ENCODE measurements at places on chromosomes 12 and 14. TPM values are rescaled to one million over a fixed set of nuclear protein-coding genes. Genes with fewer than 3 reads are reported as not detected.
A peak's percentile ranks its signal among the peaks of the same experiment; 100 is the strongest.

DNA sequence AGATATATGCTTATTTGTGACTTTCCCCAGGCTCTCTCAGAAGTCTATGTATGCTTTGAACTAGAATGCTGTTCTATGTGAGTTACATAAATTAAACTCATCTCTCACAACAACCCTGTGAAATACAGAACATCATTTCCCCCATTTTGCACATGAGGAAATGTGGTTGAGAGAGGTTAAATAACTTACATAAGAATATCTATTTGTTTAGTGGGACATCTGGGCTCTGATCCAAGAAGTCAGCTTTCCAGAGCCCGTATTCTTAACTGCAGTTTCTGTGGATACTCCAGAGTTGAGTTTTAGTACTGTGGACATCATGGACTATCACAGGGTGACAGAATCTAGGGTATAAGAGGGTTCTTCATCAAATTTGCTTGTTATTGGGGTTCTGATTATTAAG lies 242.5 kb upstream of the ARHGAP5 start:
- no peak for DNase-seq

GRCh38 chr12:47079981-47080724 lies 394 bp upstream of the AMIGO2 start:
- DNase-seq, result peak; percentile 53

GRCh38 chr12:117145597-117146154 lies 44.6 kb downstream of the FBXO21 start:
- no peak for DNase-seq

DNA sequence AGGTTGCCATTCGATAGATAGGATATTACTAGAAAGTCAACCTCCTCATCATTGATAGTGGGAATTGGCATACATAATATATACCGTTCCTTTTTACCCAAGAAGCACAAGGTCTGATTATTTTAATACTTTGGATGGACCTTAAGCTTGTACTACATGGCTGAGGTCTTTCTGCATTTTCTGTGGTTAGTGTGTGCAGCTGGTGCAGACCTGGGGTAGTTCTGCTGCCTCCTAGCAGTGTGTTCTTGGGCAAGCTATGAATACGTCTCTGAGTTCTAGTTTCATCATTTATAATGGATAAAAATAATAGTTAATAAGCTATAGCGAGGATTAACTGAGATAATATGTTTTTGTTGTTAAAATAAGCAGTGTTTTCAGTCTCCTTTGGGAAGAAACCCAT lies 2.2 kb downstream of the ZDHHC17 start:
- no peak for DNase-seq

GRCh38 chr12:52291267-52291935 lies at the start of gene KRT81:
TSS of gene KRT81 (minus strand) at chr12:52291534. CDS start at chr12:52291465, 69 bp downstream.
- no peak for DNase-seq

The EIF2B2 gene
- 31.7 TPM for total RNA-seq

DNA sequence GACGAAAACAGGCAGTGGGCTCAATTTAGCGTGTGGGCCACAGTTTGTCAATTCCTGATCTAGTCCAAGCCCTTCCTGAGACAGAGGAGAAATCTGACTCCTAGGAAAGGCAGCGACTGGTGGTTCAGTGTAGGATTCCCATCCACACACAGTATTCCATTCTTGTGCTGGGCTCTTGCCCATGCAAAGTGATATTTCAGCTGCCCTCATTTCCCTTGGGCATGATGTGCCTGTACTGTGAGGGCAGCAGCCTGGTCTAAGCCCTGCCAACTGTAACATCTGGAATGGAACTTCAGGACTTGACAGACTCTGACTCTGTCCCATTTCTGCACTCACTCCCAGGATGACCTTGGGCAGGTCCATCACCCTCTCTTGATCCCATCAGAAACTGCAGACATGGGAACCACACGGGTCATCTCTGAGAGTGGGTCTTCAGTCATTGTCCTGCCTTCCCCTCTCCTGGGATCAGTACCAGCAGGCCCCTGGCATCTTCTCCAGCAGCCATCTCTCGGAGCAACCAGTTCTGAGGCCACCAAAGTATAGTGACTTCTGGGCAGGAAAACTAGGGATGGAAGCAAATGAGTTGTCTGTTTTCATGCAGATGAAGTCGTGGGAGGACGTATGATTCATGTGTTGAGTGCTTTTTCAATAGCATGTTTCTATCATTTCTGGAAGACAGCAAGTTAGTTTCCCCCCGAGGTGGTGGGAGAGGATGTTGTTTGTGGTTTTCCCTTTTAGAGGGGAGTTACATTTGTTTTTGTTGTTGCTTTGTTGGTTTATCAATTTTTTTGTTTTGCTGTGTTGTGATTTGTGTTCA lies 54.2 kb upstream of the BCL2L14 start:
- DNase-seq, result no peak

DNA sequence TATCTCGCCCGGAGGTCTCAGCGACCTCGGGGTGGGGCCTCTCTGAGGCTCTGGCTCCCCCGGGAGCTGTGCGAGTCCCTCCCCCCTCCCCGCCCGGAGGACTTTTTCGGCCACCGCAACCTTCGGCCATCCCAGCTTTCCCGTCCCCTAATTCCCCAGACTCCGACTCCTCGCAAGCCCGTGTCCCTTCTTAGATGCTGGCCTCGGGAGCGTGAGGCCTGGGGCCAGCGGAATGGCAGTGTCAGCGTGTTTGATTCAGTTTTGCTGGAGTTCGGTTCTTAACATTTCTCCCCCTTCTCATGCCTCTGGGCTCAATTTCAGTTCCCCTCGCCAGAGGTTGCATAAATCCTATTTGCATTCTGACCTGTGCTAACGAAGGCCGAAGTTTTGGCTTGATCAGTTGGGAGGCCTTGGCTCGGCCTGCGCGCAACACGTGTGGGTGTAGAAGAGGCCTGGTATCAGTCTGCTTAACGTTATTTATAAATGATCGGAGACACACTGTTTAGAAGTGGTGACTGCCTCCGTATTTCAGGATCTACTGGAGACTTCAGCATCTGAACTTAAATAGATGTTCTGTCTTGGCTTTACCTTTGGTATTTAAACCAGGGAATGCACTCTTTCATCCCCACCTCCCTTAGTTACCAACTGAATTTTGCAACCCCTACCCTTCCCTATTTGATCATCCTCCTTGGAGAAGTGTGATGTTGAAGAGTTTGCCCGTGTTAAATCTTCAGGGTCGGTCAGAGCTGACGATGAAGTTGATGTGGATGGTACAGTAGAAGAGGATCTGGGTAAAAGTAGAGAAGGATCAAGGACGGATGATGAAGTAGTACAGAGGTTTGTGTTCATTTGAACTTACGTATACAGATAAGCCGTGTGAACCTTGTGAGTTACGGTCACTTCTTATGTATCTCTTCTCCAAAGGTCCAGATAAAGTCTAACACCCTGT lies 851 bp downstream of the HSP90B1 start:
- peak; percentile 20 for DNase-seq

GRCh38 chr14:97074856-97075255 lies 277.7 kb downstream of the VRK1 start:
- no peak for DNase-seq

The TPH2 gene
- not detected for total RNA-seq

- no peak for DNase-seq
Observed at GRCh38 chr12:93790472-93791152, 113.4 kb downstream of the CRADD start.

- DNase-seq, result no peak
Observed at GRCh38 chr14:61703342-61704129, 8.2 kb downstream of the HIF1A start.
